ENCODE measurements at places on chromosomes 12 and 14.
A peak's percentile ranks its signal among the peaks of the same experiment; 100 is the strongest.

DNA sequence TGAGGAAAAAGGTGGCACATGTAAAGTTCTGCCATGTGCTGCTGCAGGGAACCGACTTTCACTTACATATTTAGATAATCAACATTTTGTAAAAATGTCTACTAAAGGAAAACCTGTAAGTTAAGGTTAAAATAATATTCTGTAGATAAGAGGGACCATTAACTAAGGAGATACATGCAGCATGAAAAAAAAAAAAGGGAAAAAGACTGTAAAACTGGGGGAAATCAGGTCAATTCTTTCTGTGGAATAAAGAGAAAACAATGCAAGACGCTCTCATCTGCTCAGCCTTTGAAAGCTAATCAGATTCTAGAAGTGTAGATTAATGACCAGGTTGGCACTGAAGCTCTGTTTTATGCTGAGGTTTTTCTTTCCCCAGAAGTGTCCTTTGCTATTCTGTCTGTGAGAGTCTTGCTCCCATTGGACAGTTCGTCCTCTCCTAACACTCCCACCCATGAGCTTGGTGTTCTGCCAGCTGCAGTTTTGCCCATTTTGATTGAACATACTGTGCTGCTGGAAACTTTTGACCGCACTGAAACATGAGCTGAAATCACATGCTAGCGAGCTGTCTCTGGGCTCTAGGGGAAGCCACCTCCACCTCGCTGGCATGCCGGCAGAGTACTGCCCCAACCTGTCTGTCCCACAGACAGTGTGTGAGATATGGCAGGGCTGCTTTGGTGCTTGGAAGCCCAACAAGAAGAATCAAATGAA, 39.7 kb downstream of the PPTC7 start:
- no peak for DNase-seq

- no peak for DNase-seq
Measured at GRCh38 chr14:99062216-99062615, 209.8 kb downstream of the BCL11B start.

- peak; percentile 64 for DNase-seq
Measured at GRCh38 chr12:25328072-25328712, 77.5 kb upstream of the KRAS start.

GRCh38 chr14:55743551-55743950, 163.5 kb downstream of the KTN1 start:
- no peak for DNase-seq

DNA sequence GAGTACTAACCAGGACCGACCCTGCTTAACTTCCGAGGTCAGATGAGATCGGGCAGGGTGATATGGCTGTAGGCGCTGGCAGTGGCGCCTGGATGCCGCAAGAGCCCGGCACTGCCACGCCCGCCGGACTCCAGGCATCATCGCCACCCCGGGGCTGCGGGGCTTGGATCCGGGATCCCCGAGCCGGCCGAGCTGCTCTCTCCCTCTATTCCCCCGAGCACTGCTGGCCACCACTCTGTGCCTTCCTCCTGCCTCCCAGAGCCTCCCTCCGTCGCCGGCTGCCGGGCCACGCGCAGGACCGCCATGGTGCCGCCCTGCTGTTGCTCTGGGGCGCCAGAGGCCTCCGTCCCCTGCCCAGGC, 153.2 kb upstream of the ALG10B start:
- DNase-seq, result no peak

DNA sequence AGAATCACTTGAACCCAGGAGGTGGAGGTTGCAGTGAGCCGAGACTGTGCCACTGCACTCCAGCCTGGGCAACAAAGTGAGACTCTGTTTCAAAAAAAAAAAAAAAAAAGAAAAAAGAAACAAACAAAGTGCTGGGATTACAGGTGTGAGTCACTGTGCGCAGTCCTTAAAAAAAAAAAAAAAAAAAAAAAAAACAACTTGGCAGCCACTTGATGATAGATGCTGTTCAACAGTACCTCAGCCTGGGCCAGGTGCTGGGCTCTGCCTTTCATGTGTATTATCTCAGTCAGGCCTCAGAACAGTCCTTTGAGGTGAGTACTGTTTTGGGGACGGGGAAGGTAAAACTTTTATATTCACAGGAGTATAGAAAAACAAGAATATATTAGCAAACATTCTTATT, 9.6 kb downstream of the ACADS start:
- DNase-seq, result no peak

DNA sequence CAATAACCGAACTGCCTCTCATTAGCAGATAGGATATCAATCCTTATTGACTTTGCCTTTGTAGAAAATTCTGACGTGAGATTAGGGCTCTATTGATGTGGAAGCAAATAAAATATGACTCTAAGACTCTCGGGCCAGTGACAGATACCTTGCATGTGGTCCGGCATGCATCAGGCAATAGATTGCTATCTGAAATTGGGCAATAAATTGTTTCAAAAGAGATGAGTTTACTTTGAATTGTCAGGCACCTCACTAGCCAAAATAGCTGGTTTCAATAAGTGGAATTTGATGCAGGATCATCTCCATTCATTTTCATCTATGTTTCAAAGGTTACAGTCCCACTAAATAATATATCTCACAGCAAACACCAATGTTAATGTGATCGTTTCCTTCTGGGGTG, 186.3 kb upstream of the PLEKHA5 start:
- no peak for DNase-seq
